NCI-H1694 treated with DMSO at 0.1 percent for 48 hours (cell line): ENCODE measurements at places on chromosomes 12 and 14.

GRCh38 chr12:22533155-22533554 is 11.2 kb downstream of the C2CD5 start:
- DNase-seq = no peak

DNA sequence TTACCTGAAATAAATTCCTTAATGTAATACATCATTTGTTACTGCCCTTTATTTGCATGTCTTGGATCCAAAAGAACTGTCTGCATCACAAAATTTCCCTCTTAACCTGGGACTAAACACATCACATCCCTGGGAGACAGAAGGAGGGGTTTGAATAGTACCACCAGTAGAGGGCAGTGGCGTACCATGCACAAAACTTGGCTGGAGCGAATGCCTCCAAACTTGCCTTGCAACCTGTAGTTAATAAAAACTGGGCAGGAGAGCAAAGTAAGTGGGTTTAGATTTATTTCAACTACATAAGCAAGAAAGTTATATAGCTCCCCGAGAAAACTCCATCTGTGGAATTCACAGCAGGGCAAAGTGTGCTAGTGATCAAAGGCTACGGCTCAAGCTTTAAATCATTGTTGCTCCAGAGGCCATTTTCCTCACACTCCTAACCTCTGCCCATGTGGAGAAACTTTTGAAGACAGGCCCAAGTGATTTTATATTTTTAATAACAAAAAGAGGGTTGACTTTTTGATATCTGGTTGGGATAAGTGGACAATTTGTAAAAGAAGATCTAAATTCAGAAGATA is 1176.7 kb upstream of the SEL1L start:
- peak; percentile 33 for DNase-seq

GRCh38 chr14:104121142-104121541 is 17.2 kb upstream of the KIF26A start:
- DNase-seq = no peak

DNA sequence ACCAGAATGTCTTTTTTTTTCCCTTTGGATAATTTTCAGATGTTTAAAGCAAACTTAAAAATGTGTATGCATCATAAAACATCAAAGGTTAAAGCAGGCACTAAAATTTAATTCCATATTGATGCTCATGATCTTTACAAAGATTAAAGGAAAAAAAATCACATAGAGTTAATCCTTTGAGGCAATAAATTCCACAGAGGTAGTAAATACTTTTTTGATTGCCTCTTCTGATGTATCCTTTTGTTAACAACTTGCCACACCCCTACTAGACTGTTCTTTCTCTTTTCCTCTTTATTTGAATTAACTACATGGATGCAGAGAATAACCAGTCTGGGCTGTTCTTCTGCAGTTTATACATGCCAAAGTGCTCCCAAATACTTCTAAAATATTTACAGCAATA is 45.2 kb upstream of the KCNJ8 start:
- no peak for DNase-seq
